ENCODE measurements at places on chromosomes 6 and 20. TPM values are rescaled to one million over a fixed set of nuclear protein-coding genes. Genes with fewer than 3 reads are reported as not detected.

MUC21 gene
- not detected for polyA plus RNA-seq

NRSN1 gene
- polyA plus RNA-seq = not detected

LSM14B gene
- polyA plus RNA-seq = 26.2 TPM

ZSCAN23 gene
- polyA plus RNA-seq = 3.5 TPM

HRH3 gene
- polyA plus RNA-seq = not detected

RIMS4 gene
- not detected for polyA plus RNA-seq

All from AG04450 (cell line).